ENCODE measurements at places on chromosomes 6 and 20. TPM values are rescaled to one million over a fixed set of nuclear protein-coding genes. Genes with fewer than 3 reads are reported as not detected.

The JAG1 gene
- 67.7 TPM for total RNA-seq

The SLC26A8 gene
- total RNA-seq = 0.33 TPM

The FAM217B gene
- 49.9 TPM for total RNA-seq

The ARFGEF3 gene
- 0.30 TPM for total RNA-seq

The TRERF1 gene
- 14.0 TPM for total RNA-seq

The RSPO3 gene
- not detected for total RNA-seq

The GJA10 gene
- total RNA-seq = not detected

The PRND gene
- total RNA-seq = not detected

The THBS2 gene
- 1.3 TPM for total RNA-seq

The CNR1 gene
- total RNA-seq = 8.4 TPM

The MTFR2 gene
- 6.7 TPM for total RNA-seq

The KIFC1 gene
- total RNA-seq = 124 TPM

The CDH4 gene
- total RNA-seq = 7.8 TPM

The OTOR gene
- not detected for total RNA-seq

The ANGPT4 gene
- total RNA-seq = 0.07 TPM

The SMPDL3A gene
- 3.6 TPM for total RNA-seq

The SPTLC3 gene
- total RNA-seq = 0.09 TPM

The PTP4A1 gene
- total RNA-seq = 79.9 TPM

The RING1 gene
- 61.2 TPM for total RNA-seq

The GNAS-AS1 gene
- total RNA-seq = 3.8 TPM

The GSTA2 gene
- not detected for total RNA-seq

The CTSZ gene
- total RNA-seq = 22.7 TPM
